Daoy (cell line): ENCODE measurements at places on chromosomes 16 and 17.

DNA sequence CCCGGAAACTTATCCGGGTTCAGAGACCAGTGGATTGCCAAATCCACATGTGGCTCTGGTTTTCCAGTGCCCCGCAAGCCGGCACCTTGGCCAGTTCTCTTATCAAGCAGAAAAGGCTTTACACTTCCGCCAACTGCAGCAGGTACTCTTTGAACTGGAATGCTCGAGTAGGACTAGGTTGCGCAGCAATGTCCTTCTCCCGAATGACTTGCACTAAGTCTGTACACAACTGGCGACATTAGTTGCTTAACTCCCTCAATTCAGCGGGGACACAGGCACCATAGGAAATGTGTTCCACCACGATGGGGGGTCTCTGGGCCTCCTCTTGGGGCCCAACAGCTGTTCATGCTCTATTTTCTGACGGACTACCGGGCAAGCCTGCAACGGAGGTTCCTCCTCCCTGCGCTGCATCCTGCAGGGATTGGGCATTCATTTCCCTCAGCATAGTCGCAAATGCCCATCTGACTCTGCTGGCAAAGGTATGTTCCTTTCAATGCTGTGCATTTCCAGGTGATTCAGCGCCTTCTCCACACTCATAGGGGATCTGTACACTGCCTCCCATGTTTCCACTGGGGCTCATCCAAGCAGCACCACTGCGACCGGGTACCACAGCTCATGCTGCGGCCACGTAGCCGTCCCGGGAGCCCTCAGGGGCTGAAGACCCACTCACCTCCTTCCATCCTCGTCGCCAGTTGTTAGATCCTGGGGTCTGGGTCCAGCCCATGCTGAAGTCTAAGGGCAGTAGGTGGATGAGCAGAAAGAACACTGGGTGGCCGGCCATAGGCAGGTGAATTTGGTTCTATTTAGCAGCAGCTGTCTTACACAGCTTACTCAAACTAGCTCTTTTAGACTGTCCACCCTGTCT, 34.2 kb upstream of the APPBP2 start:
- no peak for DNase-seq

GRCh38 chr16:28931801-28932225, at the start of gene CD19:
CD19 (plus strand) TSS chr16:28931971; CDS start chr16:28932001, 30 bp downstream.
- DNase-seq = no peak

- DNase-seq = no peak
Measured at GRCh38 chr17:21816592-21817567, 124.6 kb downstream of the KCNJ18 start.

GRCh38 chr16:88466949-88467348, 13.9 kb downstream of the ZFPM1 start:
- DNase-seq = no peak

DNA sequence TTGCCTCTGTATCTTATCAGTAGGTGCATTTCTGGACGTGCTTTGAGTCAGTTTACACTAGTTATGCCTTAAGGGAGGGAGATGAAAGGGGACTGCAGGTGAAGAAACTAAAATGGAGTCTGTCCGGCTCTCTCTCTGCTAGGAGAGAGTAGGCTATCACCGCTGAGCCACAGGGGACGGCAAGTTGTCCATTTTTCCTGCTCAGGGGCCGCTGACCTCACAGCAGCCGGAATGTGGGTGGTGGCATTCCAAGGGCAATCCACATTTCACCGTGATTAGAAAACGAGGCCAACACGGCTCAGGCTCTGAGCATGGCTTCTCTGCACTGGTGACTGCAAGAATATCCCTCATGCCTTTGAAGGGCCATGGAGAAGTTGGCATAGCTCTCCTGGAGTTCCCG, 19.0 kb upstream of the KLHDC4 start:
- no peak for DNase-seq

DNA sequence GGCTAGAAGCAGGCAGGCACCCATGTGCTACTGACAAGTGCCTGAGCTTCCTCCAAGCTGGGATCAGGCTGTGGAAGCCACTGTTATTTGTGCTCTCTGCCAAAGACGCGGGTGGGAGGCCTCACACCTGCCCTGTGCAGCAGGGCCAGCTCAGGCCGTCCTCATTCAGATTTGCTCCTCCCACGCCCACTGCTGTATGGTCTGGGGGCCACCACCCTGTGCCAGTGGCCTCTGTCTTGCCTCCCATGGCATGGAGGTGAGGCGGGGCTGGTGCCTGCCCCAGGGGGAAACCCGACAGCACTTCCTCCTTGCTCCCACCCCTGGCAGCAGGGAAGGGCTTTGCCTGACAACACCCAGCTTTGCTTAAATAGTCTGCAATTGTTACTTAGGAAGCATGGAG, 356.5 kb upstream of the CDH8 start:
- no peak for DNase-seq

GRCh38 chr17:10403589-10403988, 18.2 kb downstream of the MYH8 start:
- no peak for DNase-seq

GRCh38 chr16:8885674-8886592, 3.8 kb downstream of the LITAFD start:
- peak; percentile 55 for DNase-seq

- no peak for DNase-seq
Measured at GRCh38 chr16:72362973-72363372, 191.0 kb upstream of the PMFBP1 start.

DNA sequence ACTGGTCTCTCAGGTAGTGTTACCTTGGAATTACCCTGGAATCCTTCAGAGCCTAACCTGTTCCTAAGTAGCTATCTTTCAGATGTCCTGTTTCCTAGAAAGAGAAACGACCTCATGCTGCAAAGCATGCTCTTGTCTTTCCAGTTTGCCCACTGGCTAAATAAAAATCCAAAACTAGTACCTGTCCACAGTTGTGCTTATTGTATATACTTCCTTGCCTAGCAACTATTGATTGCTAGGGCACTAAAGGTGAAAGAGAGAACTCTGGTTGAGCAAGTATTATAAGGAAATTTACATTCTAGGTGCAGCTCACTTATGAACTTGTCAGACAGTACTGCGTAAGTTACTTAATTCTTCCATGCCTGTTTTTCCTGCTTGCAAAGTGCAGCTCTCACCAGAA, 38.5 kb downstream of the LIG3 start:
- DNase-seq = no peak

- no peak for DNase-seq
Measured at GRCh38 chr17:42535155-42536047, 640 bp upstream of the NAGLU start.
